ENCODE measurements at places on chromosomes 2 and 18.

DNA sequence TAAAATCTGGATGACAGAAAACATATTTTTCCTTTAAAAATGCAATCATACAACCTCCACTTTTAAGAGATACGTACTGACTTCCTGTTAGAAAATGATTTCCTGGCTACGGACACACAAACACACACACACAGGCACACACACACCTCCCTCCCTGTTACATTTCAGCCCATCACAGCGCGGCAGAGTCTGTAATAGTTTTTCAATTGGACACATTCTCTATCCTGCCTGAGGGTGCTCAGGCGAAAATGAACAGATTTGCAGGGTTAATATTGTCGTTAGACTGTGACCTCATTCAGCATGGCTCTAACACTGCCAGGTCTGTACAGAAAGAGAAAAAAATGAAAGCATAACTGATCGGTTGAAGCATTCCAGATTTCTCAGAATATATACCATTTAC is 45.0 kb downstream of the KCTD1 start:
- no peak for DNase-seq

DNA sequence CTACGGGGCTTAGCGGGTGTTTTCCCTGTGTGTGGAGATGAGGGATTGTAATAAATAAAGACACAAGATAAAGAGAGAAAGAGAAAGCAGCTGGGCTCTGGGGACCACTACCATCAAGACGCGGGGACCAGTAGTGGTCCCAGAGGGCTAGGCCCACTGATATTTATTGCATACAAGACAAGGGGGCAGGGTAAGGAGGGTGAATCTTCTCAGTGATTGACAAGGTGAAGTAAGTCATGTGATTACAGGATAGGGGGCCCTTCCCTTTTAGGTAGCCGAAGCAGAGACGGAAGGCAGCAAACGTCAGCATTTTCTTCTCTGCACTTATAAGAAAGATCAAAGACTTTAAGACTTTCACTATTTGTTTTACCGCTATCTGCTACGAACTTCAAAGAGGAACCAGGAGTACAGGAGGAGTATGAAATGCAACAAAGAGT is 4.5 kb upstream of the GAL3ST2 start:
- DNase-seq: peak; percentile 40

GRCh38 chr2:40758401-40759155 is 306.7 kb upstream of the SLC8A1 start:
- DNase-seq: peak; percentile 5

DNA sequence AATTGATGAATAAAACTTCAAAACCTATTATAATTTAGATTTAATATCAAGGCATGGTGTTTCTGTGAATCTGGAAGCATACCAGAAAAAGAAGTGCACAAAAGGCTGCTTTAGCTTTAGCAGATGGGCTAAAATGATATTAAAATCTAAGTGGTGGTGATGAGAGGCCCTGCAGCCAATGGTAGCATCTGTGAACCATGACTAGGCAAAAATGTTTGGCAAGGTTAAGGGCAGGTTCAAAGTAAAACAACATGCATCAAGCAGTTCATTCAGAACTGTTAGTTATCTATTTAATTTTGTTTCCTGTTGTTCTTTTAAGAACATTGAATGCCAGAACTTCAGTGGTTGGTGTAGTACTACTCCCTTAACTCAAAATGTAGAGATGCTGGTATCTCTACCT is 1736.9 kb upstream of the CELF4 start:
- peak; percentile 32 for DNase-seq

DNA sequence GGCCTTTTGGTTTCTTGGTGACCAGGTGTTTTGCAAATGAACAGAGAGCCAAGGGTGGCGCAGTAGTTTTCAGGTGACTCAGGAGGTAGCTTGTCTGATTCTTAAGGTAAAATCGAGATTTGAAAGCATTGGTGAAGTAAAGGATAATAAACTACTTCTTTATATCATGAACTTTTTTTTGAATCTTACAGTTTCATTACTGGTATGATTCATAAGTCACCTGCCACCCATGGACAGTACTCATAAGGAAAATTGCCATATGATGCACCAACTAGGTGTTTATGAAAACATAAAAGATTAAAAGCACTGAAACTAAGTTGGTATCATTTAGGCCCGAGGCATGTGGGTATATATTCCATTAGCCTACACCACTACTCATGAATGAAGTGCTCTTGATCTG is 84.1 kb upstream of the MGAT5 start:
- DNase-seq: no peak

GRCh38 chr18:45324495-45325113 is 290.7 kb upstream of the SLC14A2 start:
- no peak for DNase-seq

- no peak for DNase-seq
Observed at GRCh38 chr2:205438241-205438640, 244.1 kb upstream of the NRP2 start.

DNA sequence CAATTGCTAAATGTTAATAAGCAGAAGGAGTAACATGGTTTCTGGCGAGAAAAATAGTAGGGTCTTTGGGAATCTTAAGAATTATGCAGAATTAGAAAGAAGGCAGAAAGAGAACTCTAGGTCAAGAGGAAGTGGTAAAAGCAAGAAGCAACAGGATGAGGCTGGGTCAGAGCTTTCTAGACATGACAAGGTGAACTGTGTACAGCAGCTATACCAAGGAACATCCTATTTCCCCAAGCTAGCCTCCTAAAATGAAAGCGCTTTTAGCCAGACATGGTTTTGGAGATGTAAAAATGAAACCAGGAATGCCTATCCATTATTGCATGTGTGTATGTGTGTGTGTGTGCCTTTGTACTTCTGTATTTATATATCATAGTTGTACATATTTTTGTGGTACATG is 42.3 kb upstream of the STAT1 start:
- no peak for DNase-seq

- DNase-seq: no peak
Observed at GRCh38 chr2:179266271-179266670, 1.6 kb upstream of the SESTD1 start.

- DNase-seq: no peak
Observed at GRCh38 chr2:189661957-189662321, 680 bp downstream of the ASNSD1 start.

DNA sequence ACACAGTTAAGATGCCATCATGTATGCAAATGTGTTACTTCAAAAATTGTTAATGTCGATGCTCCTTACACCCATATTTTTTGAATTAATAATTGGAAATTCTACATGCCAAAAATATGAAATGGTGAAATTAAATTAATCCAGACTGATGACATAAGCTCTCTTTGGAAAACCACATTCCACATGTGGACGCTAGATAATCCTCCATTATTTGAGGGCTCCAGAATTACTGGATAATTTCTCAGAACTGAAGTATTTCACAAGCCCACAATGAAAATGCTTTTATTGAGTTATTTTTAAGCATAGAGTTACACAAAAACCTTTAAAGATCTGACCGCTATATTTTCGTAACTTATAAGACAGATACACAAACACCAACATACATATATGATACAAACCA is 47.8 kb downstream of the FARSB start:
- DNase-seq: no peak

GRCh38 chr2:45741161-45741850 is 89.8 kb downstream of the PRKCE start:
- no peak for DNase-seq
